ENCODE measurements at places on chromosomes 13 and 19.
A peak's percentile ranks its signal among the peaks of the same experiment; 100 is the strongest.

GRCh38 chr13:113321546-113321945, 24.5 kb downstream of the LAMP1 start:
- no peak for DNase-seq

GRCh38 chr19:20235156-20235555, 68.1 kb downstream of the ZNF486 start:
- DNase-seq = no peak

DNA sequence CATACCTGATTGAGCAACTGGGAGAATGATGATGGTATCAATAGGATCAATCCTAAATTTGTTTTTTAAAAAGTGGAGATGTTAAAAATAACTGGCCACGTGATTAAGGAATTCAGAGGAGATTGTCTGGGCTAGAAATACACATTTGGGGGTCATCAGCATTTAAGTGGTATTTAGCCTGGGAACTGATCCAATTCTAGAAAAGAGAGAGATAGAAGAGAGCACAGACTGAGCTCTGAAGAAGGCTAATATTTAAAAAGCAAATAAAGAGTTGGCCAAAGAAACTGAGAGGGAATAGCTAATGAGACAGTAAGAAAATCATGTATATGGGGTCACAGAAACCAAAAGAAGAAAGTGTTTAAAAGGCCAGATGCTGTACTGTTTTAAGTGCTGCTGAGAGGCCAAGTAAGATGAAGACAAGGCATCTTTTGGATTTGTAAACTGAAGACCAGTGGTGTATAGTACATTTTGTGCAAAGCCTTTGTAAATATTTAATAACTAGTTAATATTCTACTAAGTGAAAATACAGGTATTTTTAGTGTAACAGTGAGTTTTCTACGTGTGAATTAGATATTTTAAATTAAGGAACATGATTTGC, 40.2 kb downstream of the UBL3 start:
- no peak for DNase-seq

GRCh38 chr13:59746291-59746962, 417.3 kb downstream of the DIAPH3 start:
- no peak for DNase-seq

DNA sequence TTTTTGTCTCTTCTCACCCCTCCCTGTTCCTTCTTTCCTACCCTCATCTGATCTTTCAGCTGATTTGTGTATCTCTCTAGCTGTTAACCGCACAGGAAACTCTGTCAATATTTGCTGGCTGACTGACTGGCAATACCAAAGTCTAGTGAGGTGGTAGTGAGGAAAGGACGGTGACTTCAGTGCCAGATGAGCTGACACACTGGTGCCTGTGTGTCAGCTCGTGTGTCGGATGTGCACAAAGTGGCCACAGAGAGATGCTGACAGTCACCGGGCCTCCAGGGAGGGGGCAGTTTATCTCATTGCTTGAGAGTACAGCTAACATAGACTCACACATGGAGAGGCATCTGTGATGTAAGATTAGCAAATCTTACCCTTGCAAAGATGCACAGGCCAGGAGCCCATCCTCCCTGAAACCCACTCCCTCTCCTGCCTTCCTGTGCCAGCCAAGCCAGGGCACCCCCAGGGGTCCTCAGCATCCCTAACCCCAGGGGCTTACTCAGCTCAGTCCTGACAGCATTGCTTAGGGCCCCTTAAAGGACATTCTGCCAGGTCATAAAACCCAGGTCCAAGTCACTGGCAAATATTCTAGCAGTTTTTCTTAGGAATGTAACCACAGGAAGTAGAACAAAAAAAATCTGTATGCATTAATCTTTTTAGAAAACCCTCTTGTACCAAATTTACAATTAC, 80.2 kb downstream of the SHISA2 start:
- no peak for DNase-seq

DNA sequence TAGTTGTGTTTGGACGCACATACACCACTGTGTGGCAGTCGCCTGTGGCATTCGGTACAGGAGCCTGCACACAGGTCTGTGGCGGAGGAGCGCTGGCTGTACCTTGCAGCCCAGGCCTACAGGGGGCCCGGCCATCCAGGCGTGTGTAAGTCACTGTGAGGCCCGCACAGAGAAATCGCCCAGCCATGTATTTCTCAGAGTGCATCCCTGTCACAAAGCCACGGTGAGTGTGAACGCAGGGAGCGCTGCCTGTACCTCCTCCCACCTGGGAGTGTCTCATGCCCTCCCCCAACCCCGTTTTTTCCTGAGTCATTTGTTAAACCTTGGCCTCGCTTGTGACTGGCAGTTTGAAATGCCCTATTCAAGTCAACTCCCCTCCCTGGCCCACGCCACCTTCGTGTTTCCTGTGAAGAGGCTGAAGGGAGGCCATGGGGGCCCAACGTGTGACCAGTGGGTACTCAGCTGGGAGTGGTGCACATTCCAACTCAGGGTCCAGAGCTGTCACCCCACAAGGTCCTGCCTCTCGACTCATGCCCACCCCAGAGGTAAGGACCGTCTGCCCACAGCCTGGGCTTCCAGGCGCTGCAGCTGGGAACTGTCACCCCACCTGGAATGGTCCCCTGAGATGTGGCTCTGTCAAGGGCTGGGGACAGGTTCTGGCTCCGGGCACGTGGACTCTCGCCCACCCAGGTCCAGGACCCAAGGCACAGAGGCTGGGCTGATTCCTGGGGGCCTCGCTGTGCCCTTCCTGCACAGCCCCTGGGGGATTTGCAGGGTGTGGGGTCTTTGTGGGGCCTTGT, 11.6 kb upstream of the RASA3 start:
- DNase-seq = peak; percentile 94

- DNase-seq = no peak
Observed at GRCh38 chr19:53541971-53542370, 4.0 kb downstream of the ZNF331 start.

- DNase-seq = no peak
Observed at GRCh38 chr19:38974624-38975213, 823 bp downstream of the FBXO17 start.

DNA sequence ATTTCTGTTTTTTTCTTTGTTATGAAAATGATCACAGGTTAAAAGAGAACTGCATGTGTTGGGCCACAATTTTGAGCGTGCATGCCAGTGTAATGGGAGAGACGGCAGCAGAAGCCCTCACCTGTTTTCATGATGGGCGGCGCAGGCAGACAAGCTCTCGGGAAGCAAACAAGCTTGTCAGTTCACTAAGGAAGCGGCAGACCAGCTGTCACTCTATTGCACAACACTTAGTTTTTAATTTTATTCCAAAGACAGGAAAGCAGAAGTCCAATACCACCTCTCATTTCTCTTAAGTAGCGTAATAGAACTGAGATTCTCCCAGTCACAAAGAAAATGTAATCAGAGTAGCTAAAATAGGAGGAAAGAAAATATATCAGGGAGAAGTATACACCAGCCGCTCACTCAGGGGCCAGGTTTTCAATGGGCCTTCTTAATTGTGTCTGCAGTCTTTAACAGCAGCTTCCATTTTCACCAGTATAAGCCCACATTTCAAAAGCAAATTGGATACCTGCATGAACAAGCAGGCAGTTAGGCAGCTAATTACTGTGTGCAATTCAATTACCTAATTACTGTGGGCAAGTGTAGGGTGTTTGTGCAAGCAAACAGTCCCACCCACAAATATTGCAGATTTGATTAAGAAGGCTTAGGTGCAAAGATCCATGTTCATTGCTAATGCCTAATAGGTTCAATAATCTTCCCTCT, 711.4 kb downstream of the DIAPH3 start:
- no peak for DNase-seq

DNA sequence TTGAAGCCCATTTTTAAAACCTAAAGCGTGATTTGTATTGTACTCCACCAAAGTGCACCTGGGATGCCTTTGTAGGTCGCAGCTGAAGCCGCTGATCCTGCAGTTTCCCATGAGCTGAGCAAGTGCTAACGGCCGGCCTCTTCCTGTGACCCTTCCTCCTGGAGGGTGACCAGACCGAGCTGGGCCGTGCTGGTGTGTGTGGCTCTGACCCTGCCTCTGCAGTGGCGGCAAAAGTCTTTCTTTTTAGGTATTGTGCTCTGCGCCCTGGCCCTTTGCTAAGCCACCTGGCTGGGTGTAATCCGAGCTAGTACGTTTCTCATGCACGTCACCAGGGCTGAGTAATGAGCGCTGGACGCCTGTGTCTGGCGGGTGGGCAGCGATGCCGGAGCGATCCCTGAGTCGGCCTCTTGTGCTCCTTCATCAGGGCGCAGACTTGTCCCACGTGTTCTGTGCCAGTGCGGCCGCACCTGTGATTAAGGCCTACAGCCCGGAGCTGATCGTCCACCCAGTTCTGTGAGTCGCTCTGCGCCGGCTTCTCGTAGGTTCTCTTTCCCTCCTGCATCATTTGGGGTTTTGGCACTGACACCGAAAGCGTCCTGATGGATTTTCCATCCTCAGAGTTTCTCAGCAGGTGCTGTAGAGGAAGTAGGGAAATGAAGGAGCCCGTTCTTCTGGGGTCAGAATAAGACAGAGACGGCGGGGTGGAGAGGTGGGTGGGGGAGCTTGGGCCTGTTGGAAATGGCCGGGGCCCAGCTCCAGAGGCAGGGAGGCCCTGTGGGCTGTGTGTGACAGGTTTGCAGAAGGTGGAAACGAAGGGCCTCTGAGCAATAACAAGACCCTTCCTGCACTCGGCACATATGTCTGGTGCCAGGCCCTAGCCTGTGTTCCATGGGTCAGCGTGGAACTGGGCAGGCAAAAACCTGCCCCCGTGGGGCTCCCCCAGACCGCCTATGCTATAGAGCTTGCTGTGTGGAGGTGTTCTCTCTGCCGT, 9.7 kb downstream of the NAXD start:
- no peak for DNase-seq

All from 8988T (cell line).